ENCODE measurements at places on chromosomes 3 and 15.

- DNase-seq, result no peak
These were observed 163.1 kb downstream of the FMN1 start for GRCh38 chr15:33031324-33031821.

- DNase-seq, result no peak
These were observed 423 bp downstream of the TKT start for GRCh38 chr3:53255423-53255774.

- no peak for DNase-seq
These were observed 210.6 kb downstream of the TCF12 start for GRCh38 chr15:57129064-57129463.

GRCh38 chr3:25785826-25786225 is 2.6 kb upstream of the NGLY1 start:
- no peak for DNase-seq

DNA sequence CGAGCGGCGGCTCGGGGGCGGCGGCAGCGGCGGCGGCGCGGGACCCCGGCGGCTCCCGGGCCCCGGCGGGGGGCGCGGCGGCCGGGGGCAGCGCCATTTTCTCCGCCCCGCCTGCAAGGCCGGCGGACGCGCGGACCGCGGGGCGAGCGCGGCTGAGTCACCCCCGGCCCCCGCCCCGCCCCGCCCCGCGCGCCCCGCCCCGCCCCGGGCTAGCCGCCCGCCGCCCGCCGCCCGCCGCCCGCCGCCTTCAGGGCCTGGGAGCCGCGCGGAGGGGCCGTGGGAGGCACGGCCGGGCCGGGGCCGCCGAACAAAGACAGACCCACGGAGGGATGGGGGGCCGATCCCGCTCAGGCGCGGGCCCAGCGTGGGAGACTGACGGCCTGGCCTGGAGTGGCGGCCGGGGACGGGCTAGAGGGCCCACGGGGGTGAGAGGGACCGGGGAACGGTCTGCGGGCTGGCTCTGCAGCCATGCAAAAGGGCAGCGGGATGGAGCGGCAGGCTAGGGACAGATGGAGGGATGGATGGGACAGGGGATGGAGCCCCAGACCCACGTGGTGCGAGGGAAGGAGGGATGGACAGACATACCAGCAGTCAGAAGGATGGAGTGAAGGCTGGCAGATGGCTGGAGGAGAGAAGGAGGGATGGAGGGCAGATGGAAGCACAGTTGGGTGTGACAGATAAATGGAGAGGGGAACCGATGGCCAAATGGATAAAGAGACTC is at the start of gene EIF4E3:
Gene EIF4E3 (minus strand): TSS at position 132 of the 721 bp plus-strand sequence. CDS start 35 bp downstream, at position 97.
- DNase-seq, result no peak

- no peak for DNase-seq
These were observed 3.3 kb downstream of the DET1 start for GRCh38 chr15:88543065-88543776.
